Activated B cell treated with CpG ODN at 0.5 μM for 24 hours (primary cell): ENCODE measurements at places on chromosomes 2 and 18. TPM values are rescaled to one million over a fixed set of nuclear protein-coding genes. Genes with fewer than 3 reads are reported as not detected.

GRCh38 chr2:219003267-219003634 is 10.0 kb upstream of the CRYBA2 start:
- no peaks in the 10 kb centered on the region for H3K36me3 ChIP-seq
- H3K4me3 ChIP-seq = peak overlapping the region; percentile 1
- peaks cover 21% of the 10 kb centered on the region for H3K4me1 ChIP-seq
- peaks cover 56% of the 10 kb centered on the region for H3K27me3 ChIP-seq
- no peak for DNase-seq

The ACMSD gene
- not detected in 2 replicates for total RNA-seq

DNA sequence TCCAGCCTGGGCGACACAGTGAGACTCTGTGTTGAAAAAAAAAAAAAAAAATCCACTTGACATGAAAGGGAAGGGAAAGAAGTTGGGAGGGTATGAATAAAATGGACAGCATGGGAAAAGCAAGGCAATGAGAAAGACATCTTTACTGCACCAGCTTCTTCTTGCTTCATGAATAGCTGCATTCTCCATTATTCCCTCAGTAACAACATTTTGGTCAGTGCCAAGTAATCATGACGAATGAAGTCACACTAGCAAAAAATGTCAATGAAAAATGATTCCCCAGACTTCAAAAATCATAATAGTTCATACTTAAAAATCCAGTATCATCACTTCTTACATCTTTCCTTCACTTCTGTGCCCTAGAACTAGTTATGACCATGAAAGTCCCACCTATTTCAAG is 30.4 kb downstream of the ADAM17 start:
- H3K4me1 ChIP-seq = no peaks in the 10 kb centered on the region

The ZNF513 gene
- 30.1 and 32.8 TPM in 2 replicates for total RNA-seq

The CIAO1 gene
- 65.6 and 71.6 TPM in 2 replicates for total RNA-seq

DNA sequence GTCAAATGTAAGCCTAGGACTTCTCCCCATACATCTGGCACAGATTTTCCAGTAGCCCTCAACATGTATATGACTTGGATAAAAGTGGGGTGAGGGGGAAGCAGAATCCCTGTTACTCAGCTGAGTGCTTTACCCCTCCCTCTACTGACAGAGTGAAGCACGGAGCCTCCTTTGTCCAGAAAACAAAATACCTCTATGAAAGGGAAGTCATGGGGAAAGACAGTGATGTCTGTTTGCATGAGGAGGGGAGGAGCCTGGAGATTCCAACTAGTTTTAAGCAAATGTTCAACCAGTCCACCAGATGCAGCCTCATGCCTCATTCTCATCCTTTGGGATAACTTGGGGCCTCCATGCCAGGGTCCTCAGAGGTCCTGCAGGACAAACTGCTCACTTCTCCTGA is 203.9 kb downstream of the SMAD2 start:
- no peaks in the 10 kb centered on the region for H3K36me3 ChIP-seq
- peaks cover 7% of the 10 kb centered on the region for H3K27me3 ChIP-seq
- no peak overlapping the region for H3K27ac ChIP-seq
- no peak overlapping the region for H3K4me3 ChIP-seq

GRCh38 chr18:21387886-21388285 is 145.9 kb downstream of the GREB1L start:
- no peak overlapping the region for H3K4me3 ChIP-seq
- peaks cover 2% of the 10 kb centered on the region for H3K27me3 ChIP-seq
- no peak for DNase-seq
- H3K4me1 ChIP-seq = no peaks in the 10 kb centered on the region
- no peaks in the 10 kb centered on the region for H3K36me3 ChIP-seq

DNA sequence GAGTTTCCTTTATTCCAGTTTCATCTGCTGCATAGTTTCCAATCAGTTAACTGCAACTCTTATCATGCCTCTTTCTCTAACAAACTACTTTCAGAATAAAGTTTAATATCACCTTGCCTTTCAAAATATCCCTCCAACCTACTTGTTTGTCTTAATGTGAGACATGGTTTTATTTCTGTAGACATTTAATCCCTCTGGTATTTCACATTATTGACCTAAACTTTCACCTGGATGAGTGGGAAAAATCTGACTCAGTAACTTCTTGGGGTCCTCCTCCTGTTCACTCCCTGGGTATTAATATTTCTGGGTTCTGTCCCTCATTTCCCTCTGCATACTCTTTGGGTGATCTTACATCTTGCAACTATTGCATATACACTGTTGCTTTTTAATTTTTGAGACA is 27.9 kb downstream of the MSH6 start:
- H3K4me1 ChIP-seq = peaks cover 5% of the 10 kb centered on the region
- peaks cover 90% of the 10 kb centered on the region for H3K36me3 ChIP-seq
- H3K27ac ChIP-seq = no peak overlapping the region
- no peak for DNase-seq

- peaks cover 2% of the 10 kb centered on the region for H3K27me3 ChIP-seq
- peak overlapping the region; percentile 96 for H3K4me3 ChIP-seq
- no peak for DNase-seq
- peak overlapping the region; percentile 95 for H3K27ac ChIP-seq
- H3K36me3 ChIP-seq = peaks cover 4% of the 10 kb centered on the region
Observed at GRCh38 chr18:9710037-9710436, 1.9 kb downstream of the RAB31 start.
